Purkinje cell (primary cell): ENCODE measurements at places on chromosomes 7 and 10. TPM values are rescaled to one million over a fixed set of nuclear protein-coding genes. Genes with fewer than 3 reads are reported as not detected.

RPA3 gene
- polyA plus RNA-seq = 168 and 197 TPM in 2 replicates

NRG3 gene
- polyA plus RNA-seq = 2.4 and 5.8 TPM in 2 replicates

COL13A1 gene
- 2.0 TPM in 1 of 2 replicates, not detected in the other for polyA plus RNA-seq

ASAH2B gene
- 8.2 and 10.8 TPM in 2 replicates for polyA plus RNA-seq

SPDYE16 gene
- polyA plus RNA-seq = 0.38 and 0.51 TPM in 2 replicates

RELN gene
- 10.6 and 13.6 TPM in 2 replicates for polyA plus RNA-seq

IRF5 gene
- not detected in 2 replicates for polyA plus RNA-seq

HOXA4 gene
- not detected in 2 replicates for polyA plus RNA-seq

IGFBP1 gene
- 1.3 TPM in 1 of 2 replicates, not detected in the other for polyA plus RNA-seq

PRPF18 gene
- polyA plus RNA-seq = 26.0 and 28.1 TPM in 2 replicates

SLC18A3 gene
- polyA plus RNA-seq = not detected in 2 replicates

NKX6-2 gene
- polyA plus RNA-seq = 631 and 1,159 TPM in 2 replicates

TMEM229A gene
- 2.7 and 3.3 TPM in 2 replicates for polyA plus RNA-seq

PNLIPRP3 gene
- polyA plus RNA-seq = not detected in 2 replicates

ABHD11 gene
- polyA plus RNA-seq = 3.1 and 6.1 TPM in 2 replicates

PRKCQ gene
- 2.2 and 2.6 TPM in 2 replicates for polyA plus RNA-seq

VPS37D gene
- not detected in 2 replicates for polyA plus RNA-seq

TDRD1 gene
- polyA plus RNA-seq = 3.0 and 4.3 TPM in 2 replicates

GPR15LG gene
- polyA plus RNA-seq = not detected in 2 replicates

FZD1 gene
- 2.6 and 5.5 TPM in 2 replicates for polyA plus RNA-seq

C10orf53 gene
- 5.7 TPM in 1 of 2 replicates, not detected in the other for polyA plus RNA-seq

DENND2A gene
- 0.99 and 1.4 TPM in 2 replicates for polyA plus RNA-seq

CC2D2B gene
- polyA plus RNA-seq = 1.7 and 6.2 TPM in 2 replicates

CCDC71L gene
- polyA plus RNA-seq = 0.22 TPM in 1 of 2 replicates, not detected in the other

MRLN gene
- polyA plus RNA-seq = 5.6 and 25.2 TPM in 2 replicates

LRIT1 gene
- not detected in 2 replicates for polyA plus RNA-seq

AKR1C8 gene
- not detected in 2 replicates for polyA plus RNA-seq

CSTF2T gene
- 10.8 and 17.1 TPM in 2 replicates for polyA plus RNA-seq

ACHE gene
- 0.73 and 1.6 TPM in 2 replicates for polyA plus RNA-seq

DNAJC1 gene
- polyA plus RNA-seq = 3.3 and 4.1 TPM in 2 replicates

TMEM130 gene
- polyA plus RNA-seq = 37.0 and 74.7 TPM in 2 replicates

PPP1R3C gene
- polyA plus RNA-seq = 15.1 and 19.3 TPM in 2 replicates

CPA4 gene
- not detected in 2 replicates for polyA plus RNA-seq

MYH16 gene
- polyA plus RNA-seq = not detected in 2 replicates

HMX2 gene
- polyA plus RNA-seq = not detected in 2 replicates

PRKG1 gene
- polyA plus RNA-seq = 71.9 and 117 TPM in 2 replicates

IKZF1 gene
- not detected in 2 replicates for polyA plus RNA-seq

NPC1L1 gene
- not detected in 2 replicates for polyA plus RNA-seq

ZNHIT1 gene
- polyA plus RNA-seq = 41.7 and 43.6 TPM in 2 replicates

EIF5AL1 gene
- 0.89 and 0.92 TPM in 2 replicates for polyA plus RNA-seq
